ENCODE measurements at places on chromosomes 1 and 21.

- DNase-seq = no peak
These were observed 85.9 kb downstream of the ZNF281 start for GRCh38 chr1:200323856-200324400.

DNA sequence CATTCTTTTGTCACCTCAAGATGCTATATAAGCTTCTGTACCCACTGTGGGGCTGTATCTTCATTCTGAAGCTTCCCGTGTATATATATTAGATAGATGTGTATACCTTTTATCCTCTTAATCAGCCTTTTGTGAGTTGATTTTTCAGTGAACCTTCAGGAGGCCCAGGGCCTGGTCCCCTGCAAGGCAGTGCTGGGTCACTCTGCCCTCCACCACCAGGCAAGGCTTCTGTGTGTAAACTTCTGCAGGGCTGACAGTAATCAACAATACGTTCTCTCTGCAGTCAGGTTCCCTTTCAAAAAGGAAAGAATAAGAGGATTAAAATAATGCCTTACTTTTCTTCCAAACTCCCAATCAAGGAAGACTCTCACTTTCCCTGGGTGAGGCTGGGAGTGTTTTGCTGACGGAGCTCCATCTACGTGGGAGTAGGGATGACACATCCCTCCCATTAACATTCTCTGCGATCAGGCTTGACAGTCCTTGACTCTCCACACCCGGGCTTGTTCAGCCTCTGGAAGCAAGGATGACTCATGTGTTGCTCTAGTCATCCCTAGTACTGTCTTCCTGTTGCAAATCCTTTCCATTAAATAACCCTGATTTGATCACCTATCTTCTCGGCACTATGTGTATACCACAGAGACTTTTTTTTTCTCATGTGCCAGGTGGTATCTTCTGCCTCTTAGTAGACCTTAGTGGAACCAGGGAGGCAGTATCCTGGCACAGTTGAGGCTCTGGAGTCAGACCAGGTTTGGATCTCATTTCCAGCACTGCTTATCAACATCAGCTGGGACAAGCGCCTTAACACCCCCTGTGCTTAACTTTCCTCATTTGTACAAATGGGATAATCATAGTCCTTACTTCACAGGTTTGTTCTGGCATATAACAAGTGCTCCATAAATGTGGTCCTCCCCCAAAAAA is 70.3 kb upstream of the KCNK1 start:
- DNase-seq = peak; percentile 14

DNA sequence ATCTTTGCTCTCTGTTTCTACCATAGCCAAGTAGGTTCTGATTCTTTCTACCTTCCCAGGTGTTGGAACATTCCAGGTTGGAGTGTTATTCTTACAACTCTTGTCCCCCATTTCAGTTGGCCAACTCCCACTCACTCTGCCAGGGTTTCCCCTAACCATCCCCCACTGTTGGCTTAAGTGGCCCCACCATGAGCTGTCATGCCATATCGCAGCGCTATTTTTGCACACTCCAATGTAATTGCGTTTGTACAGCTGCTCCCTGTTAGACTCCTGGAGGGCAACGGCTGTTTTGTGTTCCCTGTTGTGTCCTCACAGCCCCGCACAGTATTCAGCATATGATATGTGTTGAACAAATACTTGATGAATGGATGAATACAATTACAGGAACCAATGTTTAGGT is 117.7 kb upstream of the ETS2 start:
- no peak for DNase-seq

GRCh38 chr1:92784021-92784638 is 778 bp downstream of the EVI5 start:
- peak; percentile 78 for DNase-seq

DNA sequence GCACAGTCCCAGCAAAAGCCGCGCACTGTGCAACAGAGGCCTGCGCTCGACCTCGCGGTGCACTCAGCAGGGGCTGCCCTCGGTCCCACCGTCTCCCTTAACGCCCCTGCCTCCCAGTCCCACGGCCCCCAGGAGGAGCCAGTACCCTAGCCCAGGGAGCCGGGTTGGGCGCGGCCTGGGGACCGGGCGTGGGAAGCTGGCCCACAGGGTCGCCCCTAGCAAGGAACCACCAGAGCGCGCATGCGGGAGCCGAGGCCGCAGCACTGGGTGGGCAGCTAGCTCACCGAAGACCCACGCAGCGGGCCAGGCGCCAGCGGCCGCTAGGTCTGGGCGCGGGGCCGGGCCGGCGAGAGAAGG is 21.6 kb upstream of the ZNF678 start:
- peak; percentile 33 for DNase-seq

GRCh38 chr1:63975481-63975880 is 201.7 kb downstream of the ROR1 start:
- DNase-seq = peak; percentile 70
